Adrenal gland (tissue), 19 donors: ENCODE measurements at places on chromosomes 4 and X. TPM values are rescaled to one million over a fixed set of nuclear protein-coding genes. Genes with fewer than 3 reads are reported as not detected.
A peak's percentile ranks its signal among the peaks of the same experiment; 100 is the strongest.

DNA sequence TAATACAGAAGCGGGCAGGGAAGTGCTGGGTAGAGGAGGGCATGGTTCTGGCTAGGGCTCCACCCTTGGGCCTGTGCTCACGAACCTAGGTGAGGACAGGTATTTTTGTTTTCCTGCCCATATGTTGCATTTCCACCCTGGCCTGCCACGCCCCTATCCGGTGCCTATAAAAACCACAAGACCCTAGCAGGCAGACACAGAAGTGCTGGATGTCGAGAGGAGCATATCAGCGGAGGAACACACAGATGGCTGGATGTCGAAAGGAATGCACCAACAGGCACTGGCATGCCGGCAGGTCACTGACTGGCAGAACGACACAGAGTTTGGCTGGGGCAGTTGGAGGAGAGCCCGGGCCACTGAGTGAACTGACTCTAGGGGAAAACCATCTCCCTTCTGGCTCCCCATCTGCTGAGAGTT is 316.6 kb upstream of the BOD1L1 start:
- no peak for DNase-seq

The YY2 gene
- 1.4 TPM for total RNA-seq

- no peak for DNase-seq
Observed at GRCh38 chr4:180812783-180813182, 1430.4 kb upstream of the TENM3 start.

DNA sequence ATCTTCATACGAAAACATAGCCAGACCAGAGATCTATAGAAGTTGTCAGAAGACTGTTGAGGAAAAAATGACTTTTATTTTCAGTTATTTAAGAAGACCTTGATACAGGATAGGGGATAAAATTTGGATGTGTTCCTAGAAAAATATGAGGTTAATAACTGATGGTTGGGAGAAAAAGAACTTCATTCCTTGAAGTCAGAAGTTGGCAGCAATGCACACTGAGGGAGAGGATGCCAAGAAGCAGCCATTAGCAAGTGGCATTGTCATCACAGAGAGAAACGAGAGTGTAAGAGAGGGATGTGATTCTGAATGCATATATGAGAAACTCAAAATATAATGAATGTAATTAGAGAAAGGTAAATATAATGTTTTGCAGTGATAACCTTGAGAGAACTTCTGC is 382.1 kb upstream of the EPHA5 start:
- DNase-seq, result no peak

GRCh38 chr4:169142391-169142790 is 128.4 kb downstream of the SH3RF1 start:
- DNase-seq, result no peak

DNA sequence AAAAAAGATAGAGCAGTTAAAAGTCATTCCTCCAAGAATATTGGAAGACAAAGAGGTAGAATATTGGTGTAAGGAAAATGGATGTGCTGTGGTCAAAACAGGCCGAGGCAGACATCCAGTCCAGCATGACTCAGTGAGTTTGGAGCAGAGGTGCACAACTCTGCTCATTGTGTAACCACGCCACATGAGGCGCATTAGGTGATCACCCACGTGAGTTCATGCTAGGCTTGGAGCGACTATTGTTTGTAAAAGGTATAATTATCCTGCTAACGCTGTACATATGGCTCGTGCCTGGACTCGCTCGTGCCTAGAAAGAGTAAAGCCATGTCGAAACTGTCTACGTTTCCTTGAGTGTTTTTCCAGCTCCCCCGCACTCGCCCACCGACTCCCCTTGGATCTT is 23.9 kb downstream of the C4orf54 start:
- no peak for DNase-seq

The CXCL5 gene
- not detected for total RNA-seq

DNA sequence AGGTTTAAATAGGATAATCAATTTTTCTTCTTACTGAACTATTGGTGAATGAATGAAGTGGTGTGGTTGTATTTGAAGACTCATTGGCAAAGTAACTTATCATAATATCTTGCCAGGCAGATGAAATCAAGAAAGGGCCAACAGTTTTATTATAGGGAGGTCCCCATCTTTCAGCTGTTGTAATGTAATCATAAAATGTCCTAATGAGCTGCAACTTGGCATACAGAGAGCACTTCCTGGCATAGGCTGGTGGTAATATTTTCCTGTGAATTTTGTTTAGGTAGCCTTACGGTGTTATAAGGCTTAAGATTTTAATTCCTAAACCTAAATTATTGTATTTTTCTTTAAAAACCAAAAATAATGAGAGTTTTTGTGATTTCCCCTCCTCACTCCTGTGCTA is 17.5 kb downstream of the FHIP1A start:
- no peak for DNase-seq

The APLN gene
- 0.67 TPM for total RNA-seq

- no peak for DNase-seq
Observed at GRCh38 chr4:136505020-136505419, 1027.3 kb downstream of the PCDH18 start.

DNA sequence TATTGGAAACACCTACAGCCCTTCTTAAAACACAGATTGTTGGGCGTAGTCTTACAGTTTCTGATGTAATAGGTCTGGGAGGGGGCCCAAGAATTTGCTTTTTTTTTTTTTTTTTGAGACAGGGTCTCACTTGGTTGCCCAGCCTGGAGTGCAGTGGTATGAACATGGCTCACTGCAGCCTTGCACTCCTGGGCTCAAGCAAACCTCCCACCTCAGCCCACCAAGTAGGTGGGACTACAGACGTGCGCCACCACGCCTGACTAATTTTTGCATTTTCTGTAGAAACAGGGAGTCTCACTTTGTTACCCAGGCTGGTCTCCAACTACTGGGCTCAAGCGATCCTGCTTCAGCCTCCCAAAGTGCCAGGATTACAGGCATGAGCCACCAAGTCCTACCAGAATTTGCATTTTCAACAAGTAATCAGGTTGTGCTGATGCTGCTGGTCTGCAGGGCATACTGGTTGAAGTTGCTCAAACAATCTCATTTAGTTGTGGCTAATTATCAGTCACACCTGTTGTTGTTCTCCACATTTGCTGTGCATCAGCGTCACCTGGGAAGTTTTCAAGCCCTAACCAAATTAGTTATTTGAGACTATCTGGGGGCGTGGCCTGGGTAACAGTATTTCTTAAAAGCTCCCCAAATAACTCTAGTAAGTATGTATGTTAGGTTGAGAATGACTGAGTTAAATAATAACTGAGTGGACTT is 14.0 kb downstream of the TMEM154 start:
- no peak for DNase-seq

The RGN gene
- total RNA-seq, result 281 TPM

- no peak for DNase-seq
Observed at GRCh38 chr4:73066445-73066844, 3.1 kb downstream of the COX18 start.

DNA sequence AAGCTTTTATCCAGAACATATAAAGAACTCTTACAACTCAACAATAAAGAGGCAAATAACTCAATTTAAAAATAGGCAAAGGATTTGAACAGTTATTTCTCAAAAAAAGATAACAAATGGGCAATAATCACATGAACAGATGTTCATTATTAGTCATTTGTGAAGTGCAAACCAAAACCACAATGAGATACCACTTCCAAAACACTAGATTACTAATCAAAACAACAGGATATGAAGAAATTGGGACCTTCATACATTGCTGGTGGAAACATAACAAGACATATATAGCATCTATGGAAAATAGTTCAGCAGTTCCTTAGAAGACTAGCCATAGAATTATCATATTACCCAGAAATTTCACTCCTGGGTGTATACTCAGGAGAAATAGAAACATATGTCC is 224.6 kb downstream of the FBXO8 start:
- no peak for DNase-seq

- no peak for DNase-seq
Observed at GRCh38 chr4:92106816-92107215, 196.9 kb upstream of the GRID2 start.

GRCh38 chrX:154401918-154402621 is 3.9 kb downstream of the RPL10 start:
- DNase-seq, result no peak

GRCh38 chr4:13089659-13089998 is 394.5 kb downstream of the RAB28 start:
- no peak for DNase-seq

The ASB5 gene
- not detected for total RNA-seq

The NEUROG2 gene
- not detected for total RNA-seq

- DNase-seq, result peak; percentile 88
Observed at GRCh38 chr4:128461291-128462102, 173.9 kb upstream of the PGRMC2 start.

DNA sequence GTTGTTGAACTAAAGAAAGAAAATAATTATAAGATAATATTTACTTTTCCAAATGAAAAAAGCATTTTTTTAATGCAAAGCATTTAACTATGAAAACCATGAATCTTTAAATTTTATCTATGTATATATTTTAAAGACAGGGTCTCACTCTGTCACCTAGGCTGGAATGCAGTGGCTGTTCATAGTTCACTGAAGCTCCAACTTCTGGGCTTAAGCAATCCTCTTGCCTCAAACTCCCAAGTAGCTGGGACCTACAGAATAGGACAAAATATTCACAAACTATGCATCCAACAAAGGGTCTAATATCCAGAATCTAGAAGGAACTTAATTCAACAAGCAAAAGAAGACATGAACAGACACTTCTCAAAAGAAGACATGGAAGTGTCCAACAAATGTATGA is 55.9 kb upstream of the ALB start:
- DNase-seq, result no peak

GRCh38 chrX:110914281-110914680 is 118.7 kb upstream of the CHRDL1 start:
- no peak for DNase-seq

GRCh38 chrX:110341189-110342035 is 17.2 kb upstream of the RTL9 start:
- no peak for DNase-seq

- DNase-seq, result no peak
Observed at GRCh38 chr4:148730766-148731165, 288.6 kb upstream of the NR3C2 start.

The CLDN22 gene
- not detected for total RNA-seq

The DRD5 gene
- total RNA-seq, result not detected

The CCDC149 gene
- 3.6 TPM for total RNA-seq

- DNase-seq, result no peak
Observed at GRCh38 chr4:152668338-152668964, 11.3 kb downstream of the TMEM154 start.

The CNKSR2 gene
- 18.2 TPM for total RNA-seq

The SSX1 gene
- not detected for total RNA-seq

The GPC3 gene
- 9.8 TPM for total RNA-seq

GRCh38 chr4:164440199-164440598 is 313.7 kb upstream of the SMIM31 start:
- DNase-seq, result no peak

GRCh38 chr4:108205859-108206258 is 37.1 kb upstream of the LEF1 start:
- no peak for DNase-seq

DNA sequence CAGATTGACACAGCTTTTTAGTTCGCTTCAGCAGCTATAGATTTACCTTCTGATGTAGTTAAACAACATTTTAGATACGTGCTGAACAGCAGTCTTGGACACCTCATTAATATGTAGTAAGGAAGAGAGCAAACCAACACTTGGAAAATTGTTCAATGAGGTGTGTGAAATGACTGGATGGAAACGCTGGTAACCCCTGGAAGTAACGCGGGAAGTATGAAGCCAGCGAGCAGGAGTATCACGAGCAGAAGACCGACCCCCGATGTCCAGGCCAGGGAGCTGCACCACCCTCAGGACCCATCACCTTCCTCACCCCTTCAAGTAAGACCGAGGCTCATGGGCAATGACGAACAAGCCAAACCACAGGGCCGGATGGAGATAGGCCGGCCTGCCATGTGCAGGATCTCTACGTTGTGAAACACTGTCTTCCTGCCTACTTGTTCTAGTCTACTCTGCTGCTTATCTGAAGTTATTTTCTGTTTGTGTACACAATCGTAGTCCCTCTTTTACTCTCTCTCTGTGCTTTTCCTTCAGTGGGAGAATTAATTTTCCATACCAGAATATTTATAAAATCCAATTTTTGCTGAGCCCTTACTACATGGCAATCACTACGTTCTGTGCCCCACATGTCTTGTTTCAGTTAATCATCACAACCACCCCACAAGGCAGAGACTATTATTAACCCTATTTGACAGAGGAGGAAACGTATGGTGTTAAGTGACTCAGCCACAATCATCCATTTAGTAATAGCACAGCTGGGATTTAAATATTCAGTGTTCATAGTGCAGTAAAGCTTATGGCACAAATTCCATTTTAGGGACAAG is 221.7 kb downstream of the APBB2 start:
- peak; percentile 28 for DNase-seq

DNA sequence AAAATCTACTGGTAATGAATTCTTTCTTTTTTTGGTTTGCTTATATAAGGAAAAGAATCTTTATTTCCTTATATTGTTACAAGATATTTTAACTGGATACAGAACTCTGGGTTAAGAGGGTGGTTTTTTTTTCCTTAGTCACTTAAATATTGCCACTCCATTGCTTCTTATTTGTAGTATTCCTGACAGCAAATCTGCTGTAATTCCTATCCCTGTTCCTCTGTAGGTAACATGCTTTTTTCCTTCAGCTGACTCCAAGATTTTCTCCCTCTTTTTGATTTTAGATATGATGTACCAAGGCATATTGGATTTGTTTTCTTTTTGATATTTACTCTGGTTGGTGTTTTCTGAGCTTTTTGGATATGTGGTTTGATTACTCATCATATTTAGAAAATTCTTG is 278.6 kb downstream of the EVC2 start:
- no peak for DNase-seq

The GPR82 gene
- total RNA-seq, result 1.3 TPM

DNA sequence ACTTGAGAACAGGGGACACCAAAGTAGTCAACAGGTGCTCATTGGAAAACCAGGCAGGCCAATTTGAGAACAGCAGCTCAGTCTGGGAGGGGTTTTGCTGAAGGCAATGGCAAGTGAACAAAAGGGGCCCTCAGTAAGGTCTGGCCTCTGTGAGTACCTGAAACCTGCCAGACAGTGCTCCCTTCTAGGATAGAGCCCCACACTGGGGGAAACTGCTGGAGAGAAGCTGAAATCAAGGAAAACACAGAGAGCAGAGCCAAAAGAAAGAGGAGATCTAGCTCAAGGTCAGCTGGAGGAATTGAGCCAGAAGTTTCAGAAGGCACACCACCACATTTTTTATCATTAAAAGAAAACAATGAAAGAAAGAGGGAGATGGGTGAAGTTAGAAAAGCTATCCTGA is 28.2 kb downstream of the PNMA6E start:
- no peak for DNase-seq

The FOXP3 gene
- total RNA-seq, result not detected

The GAGE12H gene
- not detected for total RNA-seq

The FMR1NB gene
- not detected for total RNA-seq
